ENCODE measurements at places on chromosomes 6 and 20.

DNA sequence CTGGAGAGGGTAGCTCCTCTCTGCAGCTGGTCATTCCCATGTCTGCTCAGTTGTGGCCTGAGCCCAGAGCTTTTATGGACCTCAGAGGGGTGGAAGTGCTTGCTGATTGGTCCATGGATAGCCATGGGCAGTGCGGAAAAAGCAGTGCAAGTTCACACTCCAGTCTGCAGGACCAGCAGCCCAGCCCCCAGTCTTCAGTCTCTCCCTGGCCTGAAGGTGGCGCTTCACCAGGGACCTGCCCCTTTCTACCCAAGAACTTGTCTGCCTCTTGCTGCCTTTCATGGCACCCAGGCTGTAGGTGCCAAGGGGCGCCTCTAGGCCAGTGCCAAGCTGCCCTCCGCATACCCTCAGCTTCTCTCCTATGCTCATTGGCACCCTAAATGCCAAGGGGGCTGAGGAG lies 91.0 kb downstream of the TBXT start:
- no peak for DNase-seq

- DNase-seq: no peak
Measured at GRCh38 chr6:48859562-48860123, 603.4 kb downstream of the MMUT start.

GRCh38 chr6:19609972-19610641 lies 227.1 kb upstream of the ID4 start:
- no peak for DNase-seq

DNA sequence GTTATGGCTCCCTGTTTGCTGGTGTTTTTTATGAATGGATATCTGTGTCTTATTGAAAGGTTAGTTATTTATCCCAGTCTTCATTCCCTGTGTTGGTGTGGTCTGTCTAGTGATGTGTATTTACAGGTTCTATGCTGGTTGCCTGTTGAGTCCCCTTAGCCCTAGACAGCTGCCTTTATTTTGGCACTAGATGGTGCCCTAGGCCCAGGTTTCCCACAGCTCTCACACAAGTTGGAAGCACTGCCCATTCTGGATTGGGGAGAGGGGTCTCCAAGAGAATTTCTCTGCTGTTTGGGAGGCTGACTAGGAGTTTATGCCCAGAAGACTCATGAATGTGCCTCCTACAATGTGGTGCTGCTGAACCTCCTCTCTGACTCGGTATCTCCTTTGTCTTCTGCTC lies 12.4 kb downstream of the GRM1 start:
- DNase-seq: no peak

DNA sequence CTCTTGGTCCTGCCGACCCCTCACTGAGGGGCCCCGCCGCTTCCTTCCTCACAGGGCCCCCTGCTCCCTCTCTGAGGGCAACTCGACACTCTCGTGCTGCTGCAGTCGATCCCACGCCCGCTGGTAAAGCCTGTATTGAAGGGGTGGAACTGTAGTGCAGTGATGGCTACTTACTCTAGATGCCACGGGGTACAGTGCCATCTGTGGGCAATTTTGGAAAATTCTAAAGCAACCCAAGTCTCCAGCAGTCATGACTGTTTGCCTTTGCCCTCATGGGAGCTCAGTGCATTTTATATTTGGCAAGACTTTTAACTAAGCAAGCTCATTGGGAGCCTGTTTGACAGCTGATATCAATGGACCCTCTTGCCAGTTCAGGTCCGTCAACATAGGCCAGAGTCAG lies 6.5 kb upstream of the C6orf136 start:
- DNase-seq: no peak

DNA sequence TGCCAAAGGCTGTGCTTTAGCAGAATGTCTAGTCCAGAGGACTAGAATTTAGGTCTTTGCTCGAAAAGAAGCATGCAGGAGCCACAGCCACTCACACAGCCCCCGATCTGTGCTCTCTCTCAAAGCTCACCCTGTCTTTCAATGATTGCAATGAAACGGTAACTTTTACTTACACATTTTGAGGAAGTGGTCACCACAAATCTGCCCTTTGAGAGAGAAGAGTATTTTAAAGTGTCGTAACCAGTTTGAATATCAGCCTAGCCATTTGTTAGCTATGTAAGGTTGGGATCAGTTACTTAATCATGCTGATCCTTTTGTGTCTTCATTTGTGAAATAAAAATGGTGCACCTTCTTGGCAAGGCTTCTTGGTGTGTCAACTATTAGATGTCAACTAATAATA lies 209.0 kb downstream of the TFAP2A start:
- DNase-seq: no peak

GRCh38 chr6:87660226-87660911 lies 41.7 kb downstream of the AKIRIN2 start:
- no peak for DNase-seq

- no peak for DNase-seq
Measured at GRCh38 chr20:45947110-45947866, 12.8 kb downstream of the PCIF1 start.

Data from brain pericyte (primary cell).